GM12878 (cell line): ENCODE measurements at places on chromosomes 3 and 15. TPM values are rescaled to one million over a fixed set of nuclear protein-coding genes. Genes with fewer than 3 reads are reported as not detected.

SV2B gene
- polyA plus RNA-seq, result 1.1 and 1.6 TPM in 2 replicates

GOLGA8J gene
- not detected in 2 replicates for polyA plus RNA-seq

NOX5 gene
- polyA plus RNA-seq, result not detected in 2 replicates

RCCD1 gene
- polyA plus RNA-seq, result 22.0 and 30.4 TPM in 2 replicates

SPPL2A gene
- polyA plus RNA-seq, result 74.7 and 83.8 TPM in 2 replicates

TRH gene
- polyA plus RNA-seq, result not detected in 2 replicates

SLC30A4 gene
- 0.11 and 0.23 TPM in 2 replicates for polyA plus RNA-seq

PLEKHO2 gene
- 22.3 and 23.2 TPM in 2 replicates for polyA plus RNA-seq

TUSC2 gene
- polyA plus RNA-seq, result 73.8 and 79.3 TPM in 2 replicates

GP9 gene
- polyA plus RNA-seq, result not detected in 2 replicates

PPM1L gene
- 0.19 TPM in 1 of 2 replicates, not detected in the other for polyA plus RNA-seq

LRRC31 gene
- not detected in 2 replicates for polyA plus RNA-seq

TRIM59 gene
- polyA plus RNA-seq, result 52.5 and 57.8 TPM in 2 replicates

KIF23 gene
- polyA plus RNA-seq, result 52.4 and 54.3 TPM in 2 replicates

ZCWPW2 gene
- polyA plus RNA-seq, result 0.09 and 0.18 TPM in 2 replicates

LYZL4 gene
- not detected in 2 replicates for polyA plus RNA-seq

MELTF gene
- polyA plus RNA-seq, result 9.2 and 11.8 TPM in 2 replicates

CACNA2D3 gene
- not detected in 2 replicates for polyA plus RNA-seq

DUOXA2 gene
- polyA plus RNA-seq, result not detected in 2 replicates

ZPLD1 gene
- 0.06 TPM in 1 of 2 replicates, not detected in the other for polyA plus RNA-seq

CA12 gene
- polyA plus RNA-seq, result not detected in 2 replicates
